ENCODE measurements at places on chromosomes 4 and X. TPM values are rescaled to one million over a fixed set of nuclear protein-coding genes. Genes with fewer than 3 reads are reported as not detected.

The SHROOM3 gene
- polyA plus RNA-seq, result not detected

The FAT1 gene
- polyA plus RNA-seq, result not detected

The RTL9 gene
- not detected for polyA plus RNA-seq

The MXRA5 gene
- polyA plus RNA-seq, result not detected

The CENPVL1 gene
- polyA plus RNA-seq, result not detected

The GPRIN3 gene
- 8.1 TPM for polyA plus RNA-seq

The PLS3 gene
- polyA plus RNA-seq, result not detected

Measured in naive thymus-derived CD4-positive, alpha-beta T cell (primary cell).